Pancreas (tissue), 10 donors: ENCODE measurements at places on chromosomes 5 and 9. TPM values are rescaled to one million over a fixed set of nuclear protein-coding genes. Genes with fewer than 3 reads are reported as not detected.

DNA sequence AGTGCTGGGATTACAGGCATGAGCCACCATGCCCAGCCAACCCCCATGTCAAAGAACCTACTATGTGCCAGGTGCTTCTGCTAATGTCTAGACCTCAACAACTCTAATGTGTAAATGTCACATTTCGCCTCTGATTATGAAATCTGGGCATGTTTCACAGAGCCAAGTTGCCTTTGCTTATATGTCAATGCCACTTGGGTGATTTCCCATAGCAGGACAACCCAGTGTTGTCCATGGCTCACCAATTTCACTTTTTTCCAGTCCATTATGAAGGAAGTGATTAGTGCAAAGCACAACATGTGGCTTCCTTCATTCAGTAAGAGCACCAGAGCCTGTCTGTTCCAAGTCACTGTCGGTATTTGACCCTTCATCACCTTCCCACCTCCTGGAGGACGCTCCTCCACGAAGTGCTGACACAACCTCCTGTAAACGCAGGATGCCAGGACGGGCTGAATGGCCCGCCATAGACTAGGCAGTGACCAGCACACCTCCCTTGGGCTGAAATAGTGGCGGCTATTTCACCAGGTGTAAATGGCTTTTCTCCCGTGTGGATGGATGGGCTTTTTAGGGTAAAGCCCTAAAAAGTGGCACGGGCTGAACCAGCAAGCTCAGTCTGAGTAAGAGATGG, 962 bp upstream of the PKN3 start:
- no peak for DNase-seq

DNA sequence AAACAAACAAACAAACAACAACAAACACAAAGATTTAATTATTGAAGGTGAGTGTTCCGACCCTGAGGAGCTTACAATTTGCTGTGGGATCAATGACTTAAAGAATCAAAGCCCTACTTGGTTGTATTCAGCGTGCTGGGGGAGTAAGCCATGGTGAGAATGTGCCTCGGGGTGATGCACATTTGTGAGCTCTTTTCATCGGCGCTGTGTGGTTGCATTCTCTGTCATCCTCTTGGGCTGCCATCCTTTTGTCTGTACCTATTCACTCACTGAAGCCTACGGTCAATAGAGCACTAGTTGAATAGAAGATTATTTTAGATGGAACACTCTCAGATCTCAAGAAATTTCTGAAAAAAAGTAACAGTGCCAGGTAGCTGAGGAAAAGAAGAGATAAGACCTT, 203.9 kb downstream of the CTNND2 start:
- DNase-seq = no peak

DNA sequence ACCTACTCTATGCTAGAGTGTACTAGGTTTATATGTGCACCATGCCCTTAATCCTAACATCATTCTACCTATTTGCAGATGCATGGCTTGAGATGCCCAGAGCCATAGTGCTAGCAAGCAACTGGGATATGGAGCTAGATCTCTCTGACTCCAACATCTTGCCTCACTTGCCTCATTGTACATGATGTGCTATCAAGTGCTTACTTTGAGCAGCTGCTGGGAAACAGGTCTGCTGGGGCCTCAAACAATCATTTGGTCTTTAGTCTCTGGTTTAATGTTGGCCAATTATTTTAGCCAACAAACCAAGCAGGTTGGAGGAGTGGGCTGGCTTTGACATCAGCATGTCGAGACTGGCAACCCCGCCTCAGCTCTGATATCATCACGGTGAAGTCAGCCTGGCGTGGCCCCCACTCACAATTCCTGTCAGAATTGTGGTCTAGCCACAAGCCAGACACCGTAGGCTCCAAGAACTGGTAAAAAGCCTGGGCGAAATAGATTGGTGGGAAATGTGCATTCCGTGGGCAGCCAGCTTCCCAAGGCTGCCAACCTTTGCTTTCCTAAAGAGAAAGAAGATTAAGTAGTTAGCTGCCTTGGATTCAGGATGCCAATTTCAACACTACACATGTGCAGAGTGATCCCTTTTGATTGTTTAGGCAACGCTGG, 21.1 kb upstream of the GAS1 start:
- no peak for DNase-seq

GRCh38 chr5:75054134-75054930, 2.0 kb upstream of the GCNT4 start:
- DNase-seq = no peak

DNA sequence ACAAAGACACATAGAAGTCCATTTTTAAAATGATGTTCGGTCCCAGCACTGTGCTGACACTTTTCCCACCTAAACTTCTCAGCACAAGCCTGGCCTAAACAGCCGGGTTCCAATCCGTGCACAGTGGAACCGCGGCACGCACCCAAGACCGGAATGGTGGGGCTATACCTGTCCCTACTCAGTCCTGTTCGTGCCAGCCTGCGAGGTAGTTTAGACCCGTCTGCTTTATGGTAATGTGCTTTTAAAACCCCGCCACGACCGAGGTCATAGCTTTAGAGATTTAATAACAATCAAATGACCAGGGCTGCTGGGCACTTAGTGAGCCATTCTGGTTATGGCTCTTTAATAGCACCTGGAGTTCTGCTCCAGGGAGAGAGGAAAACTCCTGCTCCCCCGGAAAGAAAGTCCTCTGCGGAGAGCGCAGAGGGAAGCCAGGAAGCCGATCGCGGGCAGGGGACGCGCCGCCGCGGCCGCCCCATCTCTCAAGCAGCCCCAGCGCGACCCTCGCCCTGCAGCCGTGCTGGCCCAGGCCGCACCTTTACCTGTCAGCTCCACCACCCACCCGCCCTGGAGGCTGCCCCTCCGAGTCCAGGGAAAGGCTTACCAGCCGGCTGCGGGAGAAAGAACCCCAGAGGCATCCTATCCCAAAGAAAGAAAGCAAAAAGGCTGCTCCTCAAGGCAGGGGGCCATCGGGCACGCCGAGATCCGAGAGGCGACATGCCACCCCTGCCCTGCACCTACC, 511 bp downstream of the ARL15 start:
- DNase-seq = peak; percentile 48

- DNase-seq = no peak
These were observed 74.3 kb upstream of the PTGER4 start for GRCh38 chr5:40605295-40605958.

Gene SLCO6A1
- not detected for total RNA-seq

Gene CDKN2B-AS1
- total RNA-seq = not detected

Gene PCDHB4
- total RNA-seq = 5.5 TPM

- DNase-seq = no peak
These were observed 1584.3 kb upstream of the NUDT12 start for GRCh38 chr5:105146867-105147266.

Gene ADGRD2
- not detected for total RNA-seq

Gene PELO
- 9.8 TPM for total RNA-seq
